ENCODE measurements at places on chromosomes 12 and 14.

DNA sequence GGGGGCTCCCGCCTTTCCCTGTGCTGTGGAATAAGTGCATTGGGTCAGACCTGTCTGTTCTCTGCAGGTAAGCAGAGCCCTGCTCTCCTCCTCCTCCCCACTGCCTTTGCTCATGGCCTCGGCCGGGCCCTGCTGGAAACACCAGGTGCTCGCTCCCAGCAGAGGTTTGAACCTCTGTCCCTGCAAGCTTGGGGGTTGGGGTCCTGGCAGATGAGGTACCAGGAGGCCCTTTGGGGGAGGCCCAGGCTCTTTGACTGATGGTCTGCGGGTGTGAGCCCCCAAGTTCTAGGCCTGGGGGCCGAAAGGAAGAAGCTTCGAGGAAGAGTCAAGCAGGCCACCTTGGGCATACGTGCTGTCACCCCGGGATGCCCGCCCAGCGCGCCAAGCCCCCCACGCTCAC, 22.1 kb upstream of the CEP170B start:
- DNase-seq: no peak

DNA sequence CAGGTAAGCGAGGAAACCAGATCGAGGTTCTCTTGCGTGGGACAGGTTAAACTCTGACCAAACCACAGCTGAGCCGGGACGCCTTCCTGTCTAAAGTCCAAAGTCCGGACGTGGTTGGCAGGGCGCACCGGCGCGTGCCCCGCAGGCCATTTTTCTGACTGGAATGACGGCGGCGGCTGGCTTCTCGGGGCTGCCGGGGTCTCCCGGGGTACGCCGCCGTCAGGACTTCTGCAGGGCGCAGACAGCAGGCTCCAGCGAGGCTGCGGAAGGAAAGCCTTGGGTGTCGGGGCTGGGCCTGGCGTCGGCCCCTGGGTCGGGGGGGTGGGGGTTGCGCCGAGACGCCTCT, 32.8 kb downstream of the MIA2 start:
- peak; percentile 92 for DNase-seq

DNA sequence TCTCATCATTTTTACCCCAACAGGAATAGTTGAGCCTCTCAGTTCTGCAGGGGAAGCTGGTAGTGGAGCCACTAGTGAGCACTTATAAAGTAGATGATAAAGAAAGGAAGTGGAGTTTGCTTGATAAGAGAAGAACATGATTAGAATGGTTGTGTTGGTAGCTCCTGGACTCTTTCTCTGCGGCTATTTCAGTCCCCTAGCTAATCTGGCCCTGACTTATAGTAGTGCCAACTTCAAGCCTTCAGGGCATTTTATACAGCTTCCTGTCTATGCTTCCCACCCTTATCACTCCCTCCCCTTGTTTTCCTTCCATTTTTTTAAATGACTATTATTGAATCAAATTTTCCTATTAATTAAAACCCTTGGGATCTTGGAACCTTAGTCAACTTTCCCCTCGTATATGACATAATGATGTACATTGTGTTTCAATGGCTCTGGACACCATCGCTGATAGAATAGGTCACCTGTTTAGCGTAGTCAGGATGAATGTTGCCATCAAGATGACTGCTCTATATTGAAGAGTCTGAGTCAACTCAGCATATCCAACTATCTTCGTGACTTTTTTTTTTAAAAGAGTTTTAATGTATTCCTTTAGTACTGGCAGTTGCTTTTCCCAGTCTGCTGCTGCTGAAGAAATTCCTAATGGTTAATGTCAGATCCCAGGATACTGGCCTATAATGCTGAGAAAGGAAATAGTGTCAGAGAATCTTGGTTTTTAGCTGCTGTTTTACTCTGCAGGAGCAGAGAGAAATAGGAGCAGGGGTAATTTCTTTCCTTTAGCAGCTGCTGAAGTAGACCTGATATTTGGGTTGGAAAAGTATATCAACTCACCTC, 16.2 kb upstream of the PCNX1 start:
- no peak for DNase-seq

- DNase-seq: no peak
These were observed 1.5 kb downstream of the WNT10B start for GRCh38 chr12:48969833-48970701.

GRCh38 chr14:52596861-52597260, 44.2 kb downstream of the GPR137C start:
- DNase-seq: no peak

GRCh38 chr14:58914279-58914855, 274.1 kb upstream of the DAAM1 start:
- DNase-seq: no peak

DNA sequence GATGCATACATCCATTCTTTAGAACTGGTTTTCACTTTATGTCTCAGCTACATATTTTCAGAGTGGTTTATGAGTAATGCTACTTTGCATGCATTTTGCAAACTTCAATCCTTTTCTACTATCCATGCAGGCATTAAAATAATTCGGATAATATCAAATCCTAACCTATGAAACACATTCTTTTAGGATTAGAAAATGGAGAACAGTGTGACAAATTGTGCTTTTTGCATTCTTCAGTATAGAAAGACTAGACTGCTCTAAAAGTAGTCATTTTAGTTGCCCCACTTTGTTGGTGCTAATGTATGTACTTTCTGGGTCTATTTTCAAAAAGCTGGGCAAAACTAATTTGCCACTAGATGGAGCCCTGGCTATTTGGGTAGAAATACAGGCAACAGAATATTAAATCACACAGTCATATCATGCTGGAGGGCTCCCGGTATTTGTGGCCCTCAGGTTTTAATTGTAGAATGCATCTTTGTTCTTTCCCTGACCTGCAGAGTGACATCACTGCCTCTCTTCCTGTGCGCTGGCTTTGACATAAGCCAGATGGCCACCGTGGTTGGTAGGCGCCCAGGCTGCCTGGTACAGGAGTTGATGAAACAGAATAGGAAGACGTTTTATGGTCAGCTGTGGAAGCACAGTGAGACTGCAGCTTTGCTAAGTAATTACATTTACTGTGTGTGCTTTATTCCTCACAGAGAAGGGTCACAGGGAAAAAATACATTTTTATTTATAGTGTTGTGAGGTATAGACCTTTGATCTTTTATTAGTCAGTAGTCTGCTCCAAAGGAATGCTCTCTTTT, 28.1 kb downstream of the MSRB3 start:
- DNase-seq: no peak

GRCh38 chr12:86118161-86118560, 138.0 kb downstream of the MGAT4C start:
- DNase-seq: no peak

Data from body of pancreas (tissue), 4 donors.